Esophagus muscularis mucosa (tissue), 4 donors: ENCODE measurements at places on chromosomes 13 and 19.

- DNase-seq = no peak
Measured at GRCh38 chr19:16946951-16947940, 58.4 kb downstream of the F2RL3 start.

- DNase-seq = no peak
Measured at GRCh38 chr13:46595136-46595884, 42.3 kb downstream of the LRCH1 start.

DNA sequence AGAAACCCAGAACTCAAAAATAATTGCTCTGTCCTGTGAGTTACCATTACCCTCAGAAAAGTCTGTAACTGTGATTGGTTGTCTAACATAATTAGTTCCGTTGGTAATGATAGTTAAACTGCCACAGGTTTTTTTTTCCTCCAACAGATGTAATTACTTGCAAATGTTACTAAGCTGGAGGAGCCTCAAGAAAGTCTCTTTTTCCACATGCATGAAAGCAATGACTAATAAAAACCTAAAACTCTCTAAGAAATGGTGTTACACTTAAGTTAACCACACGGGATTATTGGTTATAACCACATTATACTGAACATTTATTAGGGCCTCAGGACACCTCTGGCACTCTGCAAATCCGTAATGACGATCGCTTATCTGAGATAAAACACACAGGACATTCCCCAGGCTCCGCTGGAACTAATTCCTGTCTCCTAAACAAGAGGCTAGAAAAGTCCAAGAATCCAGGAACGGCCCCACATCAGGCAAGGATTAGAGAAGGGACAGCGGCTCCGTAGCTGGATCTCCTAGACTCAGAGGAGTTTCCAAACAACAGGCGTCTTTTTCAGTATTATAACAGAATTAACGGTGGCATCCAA lies 753 bp downstream of the ZNF235 start:
- DNase-seq = no peak

DNA sequence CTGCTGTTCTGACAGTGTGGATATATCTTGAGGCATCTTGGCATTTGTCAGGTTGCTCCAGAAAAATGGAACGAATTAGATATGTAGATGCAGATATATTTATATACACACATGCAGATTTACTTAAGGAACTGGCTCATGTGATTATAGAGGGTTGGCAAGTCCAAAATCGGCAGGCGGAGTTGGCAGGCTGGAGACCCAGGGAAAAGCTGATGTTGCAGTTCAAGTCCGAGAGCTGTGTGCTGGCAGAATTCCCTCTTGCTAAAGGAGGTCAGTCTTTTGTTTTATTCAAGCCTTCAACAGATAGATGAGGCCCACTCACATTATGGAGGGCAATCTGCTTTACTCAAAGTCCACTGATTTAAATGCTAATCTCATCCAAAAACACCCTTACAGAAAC lies 24.4 kb upstream of the CSNK1A1L start:
- DNase-seq = no peak

GRCh38 chr13:71477735-71478134 lies 389.3 kb downstream of the DACH1 start:
- DNase-seq = no peak

- no peak for DNase-seq
Measured at GRCh38 chr19:31596751-31597150, 247.5 kb upstream of the TSHZ3 start.

- no peak for DNase-seq
Measured at GRCh38 chr13:101845245-101846020, 393.0 kb downstream of the ITGBL1 start.

DNA sequence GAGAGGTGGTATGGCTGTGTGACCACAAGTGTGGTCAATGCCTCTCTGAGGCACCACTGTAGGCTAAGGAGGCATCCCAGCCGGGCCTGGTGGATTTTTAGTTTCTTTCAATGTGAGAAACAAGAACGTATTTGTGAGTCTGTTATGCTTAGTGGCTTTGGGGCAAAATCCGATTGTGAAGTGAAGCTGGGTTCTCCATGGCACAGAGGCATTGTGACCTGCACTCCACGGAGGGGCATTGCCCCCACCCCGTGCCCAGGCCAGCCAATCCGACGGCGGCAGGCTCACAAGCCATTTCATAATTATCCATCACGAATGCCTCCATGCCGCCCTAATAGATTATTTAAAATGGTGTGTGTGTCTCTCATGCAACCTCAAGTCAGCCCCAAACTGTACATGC lies 151.6 kb downstream of the ZNF536 start:
- no peak for DNase-seq

DNA sequence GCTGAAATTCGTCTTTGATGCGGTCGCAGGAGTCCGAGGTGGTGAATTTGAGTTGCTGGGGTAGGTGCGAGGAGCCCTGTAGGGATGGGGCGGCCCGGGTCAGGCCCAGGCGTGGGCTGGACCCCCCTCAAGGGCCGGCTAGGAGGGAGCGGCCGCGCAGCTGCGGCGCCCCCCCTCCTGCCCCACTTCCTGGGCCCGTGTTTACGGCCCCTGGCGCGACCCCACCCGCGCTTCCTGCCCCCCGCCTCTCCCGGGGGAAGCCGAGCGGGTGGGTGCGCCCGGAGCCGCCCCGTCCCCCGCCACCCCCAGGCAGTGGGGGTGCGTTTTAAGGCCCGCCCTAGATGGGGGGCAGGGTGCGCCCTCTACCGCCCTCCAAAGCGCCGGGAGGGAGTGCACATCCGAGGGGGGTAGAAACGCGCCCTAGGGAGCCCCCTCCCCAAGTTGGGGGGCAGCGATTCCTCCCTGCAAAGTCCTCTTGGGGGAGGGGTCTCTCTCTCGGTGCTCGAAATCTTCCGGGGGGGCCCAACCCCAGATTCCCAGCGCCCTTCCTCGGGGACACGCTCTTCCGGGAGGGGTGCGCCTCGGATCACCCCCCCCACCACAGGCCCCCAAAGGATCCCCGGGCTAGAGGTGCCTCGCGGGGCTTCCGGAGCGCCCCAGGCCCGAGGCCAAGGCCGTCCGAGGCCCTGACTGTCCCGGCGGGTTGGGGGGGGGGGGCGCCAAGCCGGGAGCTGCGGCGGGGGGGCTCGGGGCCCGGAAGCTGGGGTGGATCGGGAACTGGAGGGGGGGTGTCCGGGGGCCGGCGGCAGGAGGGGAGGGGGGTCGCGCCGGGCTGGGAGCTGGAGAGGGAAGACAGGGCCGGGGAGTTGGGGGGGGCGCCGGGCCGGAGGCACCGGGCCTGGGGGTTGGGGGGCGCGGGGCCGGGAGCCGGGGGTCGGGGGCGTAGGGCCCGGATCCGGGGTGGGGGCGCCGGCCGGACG lies 823 bp downstream of the TLE5 start:
- DNase-seq = no peak
